ENCODE measurements at places on chromosomes 2 and 18.

DNA sequence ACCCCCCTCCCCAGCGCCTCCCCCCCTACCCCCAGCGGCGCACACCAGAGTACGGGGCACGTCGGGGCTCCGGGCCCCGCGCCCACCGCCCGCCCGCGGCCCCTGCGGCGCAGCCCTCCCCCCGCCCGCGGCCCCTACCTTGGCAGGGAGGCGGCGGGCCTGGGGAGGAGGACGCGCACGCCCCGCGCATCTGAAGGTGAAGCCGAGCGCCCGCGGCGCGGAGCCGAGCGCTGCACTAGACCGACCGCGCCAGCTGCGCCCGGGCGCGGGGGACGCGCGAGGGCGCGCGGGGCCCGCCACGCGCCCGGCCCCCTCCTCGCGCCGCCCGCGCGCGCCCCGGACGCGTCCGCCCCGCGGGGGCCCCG lies at the start of gene ZNF516:
ZNF516 (minus strand) TSS at position 237 of the 365 bp plus-strand sequence. CDS start 52,188 bp downstream, outside the sequence.
- no peak for DNase-seq

DNA sequence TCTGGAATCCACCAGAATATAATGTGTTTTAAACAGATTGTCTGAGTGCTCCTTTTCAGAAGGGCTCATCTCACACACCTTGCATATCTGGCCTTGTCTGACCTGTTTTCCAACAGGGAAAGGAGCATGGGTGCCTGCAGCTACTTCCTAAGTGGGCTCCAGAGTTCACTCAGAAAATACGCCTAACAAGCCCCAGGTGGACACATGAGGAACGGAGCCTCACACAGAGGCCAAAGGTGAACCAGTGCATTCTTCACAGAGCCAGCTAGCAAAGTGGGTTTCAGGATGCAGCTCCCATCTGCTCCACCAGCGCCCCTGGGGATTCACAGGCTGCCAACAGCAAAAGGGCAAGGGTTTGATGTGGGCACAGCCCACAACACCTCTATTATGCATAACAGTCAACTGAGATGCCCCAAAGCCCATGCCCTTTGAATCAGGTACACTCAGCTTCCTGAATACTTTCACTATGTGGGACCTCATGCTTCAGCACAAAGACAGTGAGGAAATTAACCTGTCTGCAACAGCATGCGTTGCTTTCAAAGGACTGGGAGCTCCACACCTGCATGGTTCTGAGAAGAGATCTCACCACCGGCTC lies 86.6 kb downstream of the CCBE1 start:
- DNase-seq, result no peak

DNA sequence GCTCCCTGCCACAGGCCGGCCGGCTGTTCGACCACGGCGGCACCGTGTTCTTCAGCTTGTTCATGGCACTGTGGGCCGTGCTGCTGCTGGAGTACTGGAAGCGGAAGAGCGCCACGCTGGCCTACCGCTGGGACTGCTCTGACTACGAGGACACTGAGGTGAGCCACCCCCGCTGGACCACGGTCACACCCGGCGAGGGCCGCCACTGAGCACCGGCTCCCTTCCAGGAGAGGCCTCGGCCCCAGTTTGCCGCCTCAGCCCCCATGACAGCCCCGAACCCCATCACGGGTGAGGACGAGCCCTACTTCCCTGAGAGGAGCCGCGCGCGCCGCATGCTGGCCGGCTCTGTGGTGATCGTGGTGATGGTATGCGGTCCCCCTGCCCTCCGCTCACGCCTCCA lies 20.8 kb downstream of the ANO7 start:
- DNase-seq, result no peak

GRCh38 chr18:22838221-22838620 lies 94.9 kb upstream of the RBBP8 start:
- no peak for DNase-seq

GRCh38 chr2:129443235-129443864 lies 536.1 kb upstream of the RAB6C start:
- no peak for DNase-seq

DNA sequence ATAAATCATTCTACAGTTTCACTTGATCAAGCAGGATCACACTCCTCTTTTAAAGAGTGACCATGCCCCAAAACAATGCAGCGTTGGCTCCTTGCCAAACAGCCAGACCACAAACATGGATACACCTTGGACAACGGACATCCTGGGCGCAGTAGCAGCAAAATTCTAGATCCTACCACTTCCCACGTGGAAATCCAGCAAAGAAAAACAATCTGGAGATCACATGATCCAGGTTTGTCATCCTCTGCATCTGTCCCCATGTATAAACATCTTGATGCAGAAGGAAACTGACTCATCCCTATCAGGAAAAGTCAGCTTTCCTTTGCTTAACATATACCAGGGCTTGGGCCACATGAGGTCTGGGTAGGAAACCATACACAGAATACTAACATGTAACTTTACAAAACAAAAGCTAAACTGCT lies 53.1 kb downstream of the ZNF521 start:
- DNase-seq, result no peak

DNA sequence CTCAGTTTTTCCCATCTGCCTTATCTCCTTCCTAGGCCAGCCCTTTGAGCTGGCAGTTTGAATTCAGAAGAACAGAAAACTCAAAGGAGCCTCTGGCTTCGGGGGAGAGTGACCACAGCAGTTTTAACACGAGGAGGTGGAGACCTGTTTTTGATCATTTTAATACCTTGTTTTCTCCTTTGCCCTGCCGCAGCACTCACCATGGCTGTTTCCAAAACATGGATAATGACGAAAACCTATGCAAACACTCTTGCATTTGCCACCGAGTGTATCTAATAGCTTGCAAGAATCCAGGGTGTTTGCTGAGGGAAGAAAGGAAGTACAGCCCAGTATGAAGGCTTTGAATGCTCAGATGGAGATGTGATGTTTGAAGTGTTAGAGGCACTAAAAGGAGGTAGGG lies 167.1 kb downstream of the PRKCE start:
- no peak for DNase-seq

GRCh38 chr2:201908901-201909300 lies 102.6 kb downstream of the CDK15 start:
- no peak for DNase-seq

- DNase-seq, result no peak
These were observed 2.0 kb downstream of the SP9 start for GRCh38 chr2:174336501-174337336.

DNA sequence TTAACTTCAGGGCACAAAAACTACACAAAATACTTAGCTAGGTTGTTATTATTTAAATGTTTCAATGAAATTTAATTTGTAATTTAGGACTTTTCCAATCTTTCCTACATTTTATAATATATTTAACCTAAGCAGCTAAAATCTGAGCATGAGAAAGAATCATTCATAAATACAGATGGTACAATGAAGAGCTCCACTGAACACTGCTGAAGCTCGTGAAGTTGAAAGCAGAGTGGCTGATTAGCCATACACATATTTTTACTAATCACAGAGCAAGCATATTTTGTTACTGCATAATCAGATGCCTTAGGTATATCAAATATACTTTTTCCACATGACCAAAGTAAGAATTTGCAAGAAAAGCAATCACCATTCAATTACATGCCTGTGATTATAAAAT lies 184.9 kb upstream of the ETAA1 start:
- DNase-seq, result no peak

DNA sequence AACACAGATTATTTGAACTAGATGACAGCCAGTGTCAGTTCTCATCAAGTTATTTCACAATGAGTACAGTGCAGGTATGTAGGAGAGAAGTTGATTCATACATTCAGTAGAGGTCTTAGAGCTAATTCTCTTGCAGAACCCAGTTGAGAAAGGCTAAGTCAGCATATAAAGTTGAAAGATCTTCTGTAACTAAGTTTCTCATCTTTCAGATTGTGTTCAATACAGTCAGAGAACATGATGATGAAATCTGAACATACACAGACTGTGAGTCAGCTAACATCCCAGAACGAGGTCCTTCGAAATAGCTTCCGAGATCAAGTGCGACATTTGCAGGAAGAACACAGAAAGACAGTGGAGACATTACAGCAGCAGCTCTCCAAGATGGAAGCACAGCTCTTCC lies 41.9 kb upstream of the LIMS1 start:
- no peak for DNase-seq

Data from left lung (tissue), 14 donors.